Tongue (tissue), 3 donors: ENCODE measurements at places on chromosomes 7 and 10. TPM values are rescaled to one million over a fixed set of nuclear protein-coding genes. Genes with fewer than 3 reads are reported as not detected.
A peak's percentile ranks its signal among the peaks of the same experiment; 100 is the strongest.

The SPOCK2 gene
- total RNA-seq, result 8.3 TPM

The PRSS37 gene
- not detected for total RNA-seq

The SLC18A3 gene
- 0.31 TPM for total RNA-seq

The ZNF862 gene
- 8.5 TPM for total RNA-seq

The OR9A2 gene
- total RNA-seq, result 0.41 TPM

The TRIM50 gene
- 0.31 TPM for total RNA-seq

The SAP25 gene
- 2.9 TPM for total RNA-seq

The ANTXRL gene
- not detected for total RNA-seq

The CTAGE15 gene
- total RNA-seq, result 3.0 TPM

The PPP1R17 gene
- total RNA-seq, result not detected

The MINDY3 gene
- total RNA-seq, result 43.8 TPM

The JCAD gene
- total RNA-seq, result 26.1 TPM

DNA sequence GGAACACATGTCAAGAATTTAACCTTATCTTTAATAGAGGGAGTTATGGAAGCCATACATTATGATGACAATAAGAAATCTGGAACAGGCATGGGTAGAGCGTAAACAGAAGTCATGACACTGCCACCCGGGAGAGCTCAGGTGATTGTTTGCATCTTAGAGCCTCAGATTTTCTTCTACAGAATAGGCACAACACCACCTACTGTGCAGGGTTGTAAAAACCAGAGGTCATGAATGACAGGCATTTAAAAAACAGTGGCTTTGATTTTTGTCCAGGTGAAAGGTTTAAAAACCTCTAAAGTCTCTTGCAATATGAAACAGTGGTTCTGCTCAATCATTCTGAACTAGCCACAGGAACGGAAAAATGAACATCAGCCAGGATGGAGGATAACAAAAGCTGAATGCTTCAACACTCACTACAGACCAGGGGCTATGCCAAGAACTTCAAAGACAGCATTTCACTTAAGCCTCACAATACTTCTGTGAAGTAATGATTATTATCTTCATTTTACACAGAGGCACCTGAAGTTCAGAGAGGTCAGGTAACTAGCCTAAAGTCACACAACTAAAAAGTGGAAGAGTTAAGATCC, 123.8 kb downstream of the SLC25A13 start:
- DNase-seq, result no peak

- DNase-seq, result no peak
These were observed 68.2 kb downstream of the MYL10 start for GRCh38 chr7:101560856-101561255.

- peak; percentile 9 for DNase-seq
These were observed 4.2 kb downstream of the LIPF start for GRCh38 chr10:88668465-88668864.

GRCh38 chr7:44172803-44173424, 16.3 kb downstream of the GCK start:
- DNase-seq, result no peak

DNA sequence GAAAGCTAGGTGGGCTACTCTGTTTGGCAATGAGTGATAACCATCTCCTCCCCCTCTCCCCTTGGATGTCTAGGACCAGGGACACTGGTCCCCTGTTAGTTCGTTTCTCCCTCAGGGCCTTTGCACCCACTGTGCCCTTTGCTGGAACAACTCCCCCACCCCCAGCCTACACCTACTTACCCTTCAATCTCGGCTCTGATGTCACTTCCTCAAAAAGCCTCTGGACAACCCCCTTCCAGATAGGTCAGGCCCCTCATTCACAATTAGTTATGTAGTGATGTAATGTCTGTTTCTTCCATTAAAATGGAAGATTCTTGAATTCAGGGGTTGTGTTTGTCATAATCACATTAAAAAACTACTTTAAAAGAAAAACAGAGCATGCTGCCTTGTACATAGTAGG, 152.9 kb downstream of the SNX10 start:
- DNase-seq, result no peak

DNA sequence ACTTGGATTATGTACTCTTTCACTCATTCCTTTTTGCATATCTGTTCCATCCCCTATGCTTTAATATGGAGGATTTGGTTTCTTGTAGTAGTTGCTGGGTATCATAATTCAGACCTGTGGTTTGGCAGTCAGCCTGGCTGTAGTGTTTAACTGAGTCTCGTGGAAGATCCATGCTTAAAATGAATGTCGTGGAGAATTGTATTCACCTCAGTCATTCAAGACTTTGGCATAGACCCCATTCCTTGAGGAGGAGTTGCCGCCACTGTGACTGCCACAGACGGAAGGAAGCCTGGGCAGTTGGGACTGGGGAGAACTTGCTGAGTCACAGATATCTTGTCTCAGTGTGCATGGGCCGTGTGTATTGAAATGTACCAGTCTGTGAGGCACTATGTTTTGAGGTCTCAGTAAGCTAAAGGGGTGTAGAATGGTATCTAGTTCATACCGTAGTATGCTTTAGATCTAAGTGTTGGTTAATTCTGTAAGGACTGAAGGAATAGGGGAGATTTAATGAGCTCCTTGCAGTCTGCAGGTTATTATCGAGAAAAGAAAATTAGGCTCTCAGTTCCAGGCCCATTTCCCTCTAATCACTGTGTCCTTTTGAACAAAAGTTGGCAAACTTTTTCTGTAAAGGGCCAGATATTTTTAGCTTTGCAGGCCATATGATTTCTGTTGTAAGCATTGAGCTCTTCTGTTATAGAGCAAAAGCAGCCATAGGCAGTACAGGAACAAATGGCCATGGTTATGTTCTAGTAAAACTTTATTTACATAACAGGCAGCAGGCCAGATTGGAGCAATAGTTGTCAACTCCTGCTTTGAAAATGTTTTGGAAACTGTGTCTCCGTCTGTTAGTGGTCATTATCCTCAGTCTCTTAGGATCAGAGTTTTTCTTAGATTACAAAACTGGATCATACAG, 76.8 kb downstream of the TPST1 start:
- DNase-seq, result peak; percentile 8

DNA sequence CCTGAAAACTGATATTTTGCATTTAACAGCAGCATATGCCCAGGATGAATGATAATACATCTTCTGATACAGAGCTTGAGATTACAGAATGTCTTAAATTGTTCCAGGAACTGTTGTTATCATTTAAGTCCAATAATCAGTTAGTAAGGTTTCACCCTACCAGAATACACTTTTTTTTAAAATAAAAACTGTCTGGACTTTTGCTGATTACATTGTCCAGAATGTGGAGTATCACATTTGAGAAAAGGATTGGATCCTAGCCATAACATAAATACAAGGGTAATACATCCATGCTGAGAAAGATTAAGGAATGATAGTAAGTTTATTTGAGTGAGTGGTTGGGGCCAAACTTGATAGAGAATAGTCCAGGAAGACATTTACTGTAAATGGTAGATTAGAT, 71.0 kb downstream of the SEPTIN7 start:
- DNase-seq, result no peak

- peak; percentile 69 for DNase-seq
These were observed 35.4 kb downstream of the MALSU1 start for GRCh38 chr7:23334482-23335056.

DNA sequence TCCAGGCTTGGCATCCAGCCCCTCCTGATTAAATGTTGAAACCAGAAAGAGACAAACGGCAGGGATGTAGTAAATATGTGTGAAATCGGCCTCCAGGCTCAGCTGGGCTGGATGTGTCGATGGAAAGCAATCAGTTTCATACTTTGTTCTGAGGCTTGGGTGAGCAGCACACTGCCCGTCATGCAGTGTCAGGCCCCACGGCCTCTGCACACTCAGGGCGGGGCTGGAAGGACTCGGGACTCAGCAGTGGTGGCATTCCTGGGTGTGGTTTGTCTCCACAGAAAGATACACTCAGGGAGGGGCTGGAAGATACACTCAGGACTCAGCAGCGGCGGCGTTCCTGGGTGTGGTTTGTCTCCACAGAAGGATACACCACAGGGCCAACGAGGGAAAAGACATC, 22.0 kb downstream of the ADGRA1 start:
- peak; percentile 73 for DNase-seq

GRCh38 chr10:123301077-123301857, 147.1 kb downstream of the BUB3 start:
- peak; percentile 78 for DNase-seq

- DNase-seq, result no peak
These were observed 61.4 kb upstream of the CYP26C1 start for GRCh38 chr10:92999191-92999590.

GRCh38 chr10:71336632-71337031, 17.6 kb downstream of the SLC29A3 start:
- DNase-seq, result no peak

GRCh38 chr7:50092579-50093491, at the start of gene ZPBP:
Gene ZPBP, minus strand, starts transcription at chr7:50093246. Its CDS starts 52 bp downstream, at chr7:50093194.
- DNase-seq, result peak; percentile 71

GRCh38 chr7:7335215-7335614, 152.9 kb downstream of the C1GALT1 start:
- no peak for DNase-seq

DNA sequence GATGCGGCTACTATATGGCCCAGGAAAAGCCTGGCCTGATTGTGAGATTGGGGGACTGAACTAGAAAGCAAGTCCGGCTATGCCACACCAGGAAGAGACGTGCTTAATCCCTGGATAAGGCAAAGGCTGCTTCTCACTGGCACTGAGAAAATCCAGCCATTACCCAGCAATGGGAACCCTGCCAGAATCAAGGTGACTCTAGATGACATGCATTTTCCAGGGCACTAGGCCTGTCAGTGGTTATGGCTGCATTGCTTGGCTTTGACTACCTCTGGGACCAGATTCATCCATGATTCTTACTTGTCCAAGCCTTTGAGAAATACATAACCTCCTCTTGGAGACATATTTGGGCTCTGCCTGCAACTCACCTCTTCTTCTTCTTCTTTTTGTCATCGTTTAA, 317.2 kb downstream of the GRID1 start:
- no peak for DNase-seq

- DNase-seq, result peak; percentile 82
These were observed 4.4 kb upstream of the ARID5B start for GRCh38 chr10:61896854-61897661.

DNA sequence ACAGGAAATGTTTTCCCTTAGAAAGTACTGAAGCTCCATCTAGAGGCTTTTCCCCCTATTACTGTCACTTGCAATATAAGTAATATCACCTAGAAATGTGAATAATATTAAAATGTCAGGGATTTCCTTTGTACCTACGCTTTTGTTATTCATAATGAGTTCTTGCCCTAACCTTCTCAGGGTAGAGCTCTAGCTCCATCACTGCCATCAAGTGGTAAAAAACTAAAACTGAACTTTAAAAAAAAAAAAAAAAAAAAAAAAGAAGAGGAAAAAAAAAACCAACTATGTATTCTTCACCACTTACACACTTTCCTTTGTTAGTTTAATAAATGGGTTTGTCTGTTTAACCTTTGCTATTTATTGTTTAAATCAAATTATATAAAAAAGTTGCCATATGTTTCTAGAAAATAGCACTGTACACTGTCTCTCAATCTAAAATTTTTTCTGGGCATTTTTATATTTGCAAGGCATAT, 49.9 kb downstream of the DNAJC1 start:
- peak; percentile 63 for DNase-seq

DNA sequence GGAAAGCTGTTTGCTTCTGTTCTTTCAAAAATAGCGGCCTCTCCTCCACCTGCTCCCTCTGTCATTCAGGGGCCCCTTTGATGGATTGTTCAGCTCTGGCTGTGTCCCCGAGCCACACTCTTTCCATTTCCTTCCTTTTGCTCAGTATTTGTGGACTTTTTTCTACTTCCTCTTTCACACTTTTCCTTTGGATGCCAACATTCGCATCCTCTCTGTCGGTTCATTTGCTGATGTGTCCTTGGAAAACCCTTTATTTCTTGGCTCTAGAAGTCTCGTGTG, 11.7 kb upstream of the PWWP2B start:
- no peak for DNase-seq

GRCh38 chr7:151810441-151811232, 66.3 kb downstream of the PRKAG2 start:
- DNase-seq, result no peak

GRCh38 chr7:103346396-103346795, 1.0 kb upstream of the PSMC2 start:
- DNase-seq, result no peak
